D341Med (cell line): ENCODE measurements at places on chromosomes 13 and 19.

DNA sequence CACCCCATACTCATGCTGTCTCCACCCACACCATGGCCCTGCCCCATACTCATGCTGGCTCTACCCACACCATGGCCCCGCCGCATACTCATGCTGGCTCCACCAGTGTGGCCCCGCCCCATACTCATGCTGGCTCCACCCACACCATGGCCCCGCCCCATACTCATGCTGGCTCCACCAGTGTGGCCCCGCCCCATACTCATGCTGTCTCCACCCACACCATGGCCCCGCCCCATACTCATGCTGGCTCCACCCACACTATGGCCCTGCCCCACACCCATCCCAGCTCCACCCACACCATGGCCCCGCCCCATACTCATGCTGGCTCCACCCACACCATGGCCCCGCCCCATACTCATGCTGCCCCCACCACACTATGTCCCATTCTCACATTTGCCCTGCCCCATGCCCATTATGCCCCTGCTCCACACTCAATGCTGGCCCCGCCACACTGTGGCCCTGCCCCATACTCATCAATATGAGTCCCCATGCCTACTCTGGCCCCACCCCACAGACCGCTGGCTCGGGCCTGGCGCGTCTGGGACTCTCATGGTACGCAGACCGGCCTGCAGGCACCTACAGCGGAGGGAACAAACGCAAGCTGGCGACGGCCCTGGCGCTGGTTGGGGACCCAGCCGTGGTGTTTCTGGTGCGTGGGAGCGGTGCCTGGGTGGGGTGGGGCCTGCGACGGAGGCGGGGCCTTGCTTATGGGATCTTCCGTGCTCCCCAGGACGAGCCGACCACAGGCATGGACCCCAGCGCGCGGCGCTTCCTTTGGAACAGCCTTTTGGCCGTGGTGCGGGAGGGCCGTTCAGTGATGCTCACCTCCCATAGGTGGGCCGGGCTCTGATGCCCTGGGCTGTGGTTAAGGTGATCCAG is 3.7 kb upstream of the ARHGAP45 start:
- DNase-seq: no peak

GRCh38 chr13:28049215-28049614 is 51.2 kb downstream of the FLT3 start:
- no peak for DNase-seq

GRCh38 chr13:51769455-51770127 is 34.4 kb downstream of the DHRS12 start:
- DNase-seq: no peak

- no peak for DNase-seq
Observed at GRCh38 chr19:41734585-41734984, 20.7 kb upstream of the CEACAM6 start.

DNA sequence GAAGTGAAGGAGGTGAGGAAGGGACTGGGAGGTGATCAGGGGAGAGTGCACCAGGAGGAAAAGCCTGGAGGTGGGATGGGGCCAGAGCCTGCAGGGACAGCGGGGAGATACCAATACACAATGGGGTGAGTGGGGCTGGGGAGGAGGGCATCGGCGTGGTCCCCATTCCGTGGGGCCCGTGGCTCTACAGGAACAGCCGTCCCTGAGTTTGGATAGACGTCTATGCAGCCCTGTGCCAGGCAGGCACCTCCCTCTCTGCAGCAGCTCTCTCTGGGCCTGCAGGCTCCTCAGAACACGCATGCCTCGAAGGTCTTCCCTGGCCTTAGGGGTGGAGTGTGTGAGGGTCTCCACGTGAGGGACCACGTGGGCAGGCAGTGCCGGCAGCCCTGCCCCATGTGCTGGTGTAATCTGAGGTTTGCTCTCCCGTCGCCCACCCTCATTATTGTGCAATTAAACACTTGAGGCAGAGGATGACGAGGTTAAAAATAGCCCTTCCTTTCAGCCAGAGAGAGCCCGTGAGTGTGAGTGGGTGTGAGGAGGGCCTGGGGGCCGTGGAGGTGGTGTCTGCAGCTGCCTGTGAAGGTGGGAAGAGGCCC is 16.5 kb downstream of the C2CD4C start:
- no peak for DNase-seq

DNA sequence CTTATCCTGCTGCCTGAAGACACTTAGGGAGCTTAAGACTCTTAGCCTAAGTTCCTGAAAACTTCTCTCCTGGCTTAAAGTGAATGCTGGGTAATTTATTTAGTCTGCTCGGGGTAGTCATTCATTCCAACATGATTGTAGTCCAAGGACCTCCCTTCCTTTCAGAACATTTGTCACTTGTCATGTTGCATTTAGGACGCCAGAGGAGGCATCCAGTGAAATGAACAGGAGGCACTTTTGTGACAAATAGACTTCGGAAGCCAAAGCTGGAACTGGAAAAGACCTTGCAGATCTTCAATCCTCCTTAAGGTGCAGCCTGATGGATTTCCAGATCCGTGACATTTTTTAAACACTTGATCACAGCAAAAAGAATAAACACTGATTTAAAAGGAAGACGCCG is 95.1 kb downstream of the DNAJC15 start:
- no peak for DNase-seq

DNA sequence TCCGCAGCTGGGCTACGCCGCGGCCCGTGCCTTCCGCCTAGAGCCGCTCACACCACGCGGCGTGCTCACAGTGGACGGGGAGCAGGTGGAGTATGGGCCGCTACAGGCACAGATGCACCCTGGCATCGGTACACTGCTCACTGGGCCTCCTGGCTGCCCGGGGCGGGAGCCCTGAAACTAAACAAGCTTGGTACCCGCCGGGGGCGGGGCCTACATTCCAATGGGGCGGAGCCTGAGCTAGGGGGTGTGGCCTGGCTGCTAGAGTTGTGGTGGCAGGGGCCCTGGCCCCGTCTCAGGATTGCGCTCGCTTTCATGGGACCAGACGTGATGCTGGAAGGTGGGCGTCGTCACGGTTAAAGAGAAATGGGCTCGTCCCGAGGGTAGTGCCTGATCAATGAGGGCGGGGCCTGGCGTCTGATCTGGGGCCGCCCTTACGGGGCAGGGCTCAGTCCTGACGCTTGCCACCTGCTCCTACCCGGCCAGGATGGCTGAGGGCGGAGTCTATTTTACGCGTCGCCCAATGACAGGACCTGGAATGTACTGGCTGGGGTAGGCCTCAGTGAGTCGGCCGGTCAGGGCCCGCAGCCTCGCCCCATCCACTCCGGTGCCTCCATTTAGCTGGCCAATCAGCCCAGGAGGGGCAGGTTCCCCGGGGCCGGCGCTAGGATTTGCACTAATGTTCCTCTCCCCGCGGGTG is 7.4 kb downstream of the DBP start:
- peak; percentile 50 for DNase-seq

GRCh38 chr19:50721441-50722137 is 1.6 kb upstream of the CLEC11A start:
- DNase-seq: no peak
